ENCODE measurements at places on chromosomes 1 and 21. TPM values are rescaled to one million over a fixed set of nuclear protein-coding genes. Genes with fewer than 3 reads are reported as not detected.

The DNAI4 gene
- 0.34 TPM for total RNA-seq

The ZBTB21 gene
- 5.1 TPM for total RNA-seq

The ZNF683 gene
- not detected for total RNA-seq

The OR2L8 gene
- total RNA-seq = not detected

The VSIG8 gene
- not detected for total RNA-seq

The EDARADD gene
- total RNA-seq = 3.8 TPM
